ENCODE measurements at places on chromosomes 4 and X. TPM values are rescaled to one million over a fixed set of nuclear protein-coding genes. Genes with fewer than 3 reads are reported as not detected.

DNA sequence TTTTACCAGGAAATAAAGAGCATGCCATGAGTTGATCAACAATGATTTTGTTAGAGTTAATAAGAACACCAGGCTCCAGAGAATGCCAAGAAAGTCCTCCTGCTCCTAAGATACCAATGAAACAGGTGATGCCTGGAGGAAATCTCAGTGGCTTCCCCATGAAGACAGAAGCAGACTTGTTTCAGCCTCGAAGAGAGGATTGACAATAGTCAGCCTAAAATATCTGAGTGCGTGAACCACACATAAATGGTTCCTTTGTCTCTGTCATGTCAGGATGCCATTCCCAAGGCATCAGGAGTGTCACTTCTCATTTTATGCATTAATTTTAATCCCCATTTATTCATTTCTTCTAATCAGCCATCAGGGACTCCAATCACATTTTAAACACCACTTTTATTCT lies 69.6 kb downstream of the PHOX2B start:
- no peak for DNase-seq

Gene BEX3
- total RNA-seq = 136 TPM

Gene VEGFC
- total RNA-seq = 20.4 TPM

- DNase-seq = no peak
Measured at GRCh38 chr4:149404143-149404542, 411.5 kb downstream of the IQCM start.

Gene ADGRL3
- 18.1 TPM for total RNA-seq

- DNase-seq = no peak
Measured at GRCh38 chr4:149896432-149896831, 80.8 kb upstream of the IQCM start.

GRCh38 chr4:1851575-1852410 lies 4.2 kb downstream of the LETM1 start:
- no peak for DNase-seq

- DNase-seq = no peak
Measured at GRCh38 chrX:15864023-15864422, 9.4 kb upstream of the AP1S2 start.

DNA sequence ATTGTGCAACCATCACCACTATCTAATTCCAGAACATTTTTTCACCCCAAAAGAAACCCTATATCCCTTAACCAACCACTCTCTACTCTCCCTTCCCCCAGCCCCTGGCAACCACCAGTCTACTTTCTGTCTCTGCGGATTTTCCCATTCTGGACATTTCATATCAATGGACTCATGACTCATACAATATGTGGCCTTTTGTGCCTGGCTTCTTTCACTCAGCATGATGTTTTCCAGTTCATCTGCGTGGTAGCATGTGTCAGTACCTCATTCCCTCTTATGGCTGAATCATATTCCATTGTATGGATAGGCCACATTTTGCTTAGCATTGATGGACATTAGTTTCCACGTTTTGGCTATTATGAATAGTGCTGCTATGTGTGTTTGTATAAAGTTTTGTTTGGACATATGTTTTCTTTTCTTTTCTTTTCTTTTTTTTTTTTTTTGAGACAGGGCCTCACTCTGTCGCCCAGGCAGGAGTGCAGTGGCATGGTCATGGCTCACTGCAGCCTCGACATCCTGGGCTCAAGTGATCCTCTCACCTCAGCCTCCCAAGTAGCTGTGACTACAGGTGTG lies 335.4 kb downstream of the BCOR start:
- DNase-seq = no peak

DNA sequence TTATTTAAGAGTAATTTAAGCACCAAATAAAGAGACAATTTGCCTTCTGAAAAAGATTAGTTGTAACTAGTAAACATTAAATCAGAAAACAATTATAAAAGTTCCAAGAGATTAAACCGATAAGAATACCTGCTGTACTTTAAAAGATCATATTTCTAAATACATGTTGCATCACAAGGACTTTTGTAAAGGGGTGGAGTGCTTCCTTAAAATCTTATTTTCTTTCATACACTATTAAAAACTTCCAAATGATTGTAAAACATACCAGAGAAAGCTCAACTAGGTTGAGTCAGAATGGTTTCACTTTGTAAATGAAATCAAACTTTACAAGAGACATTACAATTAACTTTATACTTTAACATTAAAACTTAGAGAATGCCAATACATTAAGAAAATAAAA lies 41.8 kb downstream of the ACSL4 start:
- DNase-seq = no peak

GRCh38 chr4:41448934-41449333 lies 89.0 kb upstream of the LIMCH1 start:
- no peak for DNase-seq

DNA sequence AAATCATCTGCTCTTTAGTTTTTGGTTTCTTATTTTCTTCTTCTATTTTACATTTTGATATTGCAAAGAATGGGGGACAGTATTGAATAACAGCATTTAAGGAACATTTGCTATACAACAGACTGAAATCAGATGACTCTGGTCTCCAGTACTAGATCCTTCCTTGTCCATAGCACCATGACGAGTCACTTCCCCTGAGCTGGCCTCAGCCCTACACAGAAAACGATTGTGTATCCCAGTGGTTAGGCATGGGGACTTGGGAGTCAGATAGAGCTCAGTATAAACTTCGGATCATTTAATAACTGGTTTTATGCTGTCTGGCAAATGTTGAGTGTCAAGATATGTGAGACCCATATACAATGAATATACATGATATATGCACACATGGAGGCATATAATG lies 44.7 kb upstream of the BEX4 start:
- no peak for DNase-seq

GRCh38 chrX:830532-830931 lies 199.9 kb downstream of the SHOX start:
- DNase-seq = no peak

Gene RIPPLY1
- total RNA-seq = not detected

Gene TASL
- total RNA-seq = 0.42 TPM

DNA sequence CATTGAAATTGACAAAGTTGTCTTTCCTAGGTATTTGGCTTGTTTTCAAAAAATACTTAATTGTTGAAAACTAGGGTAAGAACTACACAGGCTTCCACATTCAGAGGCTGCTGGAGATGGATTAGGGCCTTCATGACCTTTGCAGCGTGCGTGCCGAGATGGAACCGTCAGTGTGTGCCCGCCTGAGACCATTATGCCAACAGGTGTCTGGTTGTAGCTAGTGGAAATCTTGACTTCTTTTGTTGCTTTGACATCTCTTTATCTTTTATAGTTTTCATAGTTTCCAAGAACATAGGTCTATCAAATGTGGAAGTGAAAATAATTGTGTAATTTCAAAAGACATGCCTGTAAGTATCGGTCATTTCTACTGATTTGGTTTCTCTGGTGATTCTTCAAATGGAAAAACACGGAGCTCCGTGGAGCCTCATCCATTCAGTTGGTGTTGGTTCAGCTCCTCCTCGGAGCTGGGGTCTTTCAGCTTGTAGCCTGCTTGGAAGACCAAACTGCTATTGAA lies 38.9 kb upstream of the CLCN4 start:
- no peak for DNase-seq

GRCh38 chr4:146647615-146648460 lies 9.1 kb downstream of the POU4F2 start:
- no peak for DNase-seq

All from thoracic aorta (tissue), 2 donors.